Activated CD4-positive, alpha-beta T cell treated with anti-CD3 and anti-CD28 coated beads for 48 hours (primary cell): ENCODE measurements at places on chromosomes 16 and 17.

DNA sequence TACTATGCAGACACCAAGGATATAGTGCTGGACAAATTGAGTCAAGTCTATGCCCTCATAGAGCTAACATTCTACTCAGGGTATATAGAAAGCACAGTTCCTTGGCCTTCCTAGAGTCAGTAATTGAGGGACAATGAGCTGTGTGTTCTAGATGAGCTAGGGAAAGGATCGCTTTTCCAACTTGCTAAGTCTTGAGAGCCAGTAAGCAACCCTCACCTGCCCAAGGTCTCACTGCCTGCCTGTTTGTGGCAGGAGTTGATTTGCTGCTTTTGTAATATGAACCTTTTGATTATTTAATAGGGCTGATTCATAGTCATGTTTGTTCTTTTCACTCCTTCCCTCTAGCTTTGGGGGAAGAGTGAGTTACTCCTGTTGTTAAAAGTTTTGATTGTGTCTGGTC lies 6.5 kb downstream of the DDX42 start:
- DNase-seq = no peak

DNA sequence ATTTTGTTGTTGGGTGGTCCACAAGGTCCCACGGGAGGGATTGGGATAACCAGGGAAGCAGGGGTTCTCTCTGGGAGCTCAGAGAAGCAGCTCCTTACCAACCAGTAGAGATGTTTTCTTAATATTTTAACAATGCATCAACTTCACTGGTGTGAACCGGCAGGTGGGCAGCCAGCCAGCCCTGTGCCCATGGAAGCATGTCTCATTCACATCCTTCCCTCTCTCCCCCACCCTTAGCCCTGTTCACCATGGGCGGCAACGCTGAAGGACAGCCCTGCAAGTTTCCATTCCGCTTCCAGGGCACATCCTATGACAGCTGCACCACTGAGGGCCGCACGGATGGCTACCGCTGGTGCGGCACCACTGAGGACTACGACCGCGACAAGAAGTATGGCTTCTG lies 9.3 kb downstream of the MMP2 start:
- DNase-seq = no peak

DNA sequence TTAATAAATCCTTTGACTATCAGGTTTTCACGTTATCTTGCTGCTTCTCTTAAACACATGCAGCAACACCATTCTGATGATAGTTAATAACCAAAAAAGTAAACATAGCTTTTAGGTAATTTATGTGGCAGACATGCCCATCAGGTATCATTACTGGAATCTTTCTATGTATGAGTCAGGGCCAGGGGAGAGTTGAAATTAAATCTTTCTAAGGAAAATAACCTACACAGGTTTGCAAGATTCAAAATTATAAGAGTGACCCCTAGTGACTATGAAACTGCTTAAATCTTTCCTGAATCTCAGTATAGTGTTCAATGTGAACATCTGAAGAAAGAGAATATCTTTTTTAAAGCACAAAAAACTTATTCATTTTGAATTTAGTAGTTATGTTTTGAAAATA lies 666.6 kb downstream of the CDH11 start:
- DNase-seq = no peak

DNA sequence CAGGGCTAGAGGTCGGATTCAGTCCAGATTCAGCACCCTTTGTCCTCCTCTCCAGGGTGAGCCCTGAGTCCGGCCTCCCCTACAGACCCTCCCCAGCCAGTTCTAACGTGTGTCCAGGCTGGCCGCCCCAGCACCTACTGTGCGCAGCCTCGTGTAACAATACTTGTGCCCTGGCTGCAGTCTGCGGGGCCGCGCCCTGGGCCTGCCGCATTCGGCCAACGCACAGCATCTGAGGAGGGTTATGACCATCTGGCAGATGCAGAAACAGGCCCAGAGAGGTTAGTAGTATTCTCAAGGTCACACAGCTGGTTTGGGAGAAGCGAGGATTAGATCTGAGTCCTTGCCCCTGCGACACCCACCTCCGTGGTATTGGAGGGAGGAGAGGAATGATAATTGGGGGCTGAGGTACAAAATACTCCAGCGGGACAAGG lies 968 bp downstream of the RIPOR1 start:
- DNase-seq = no peak

- peak; percentile 52 for DNase-seq
Observed at GRCh38 chr17:4365628-4366326, 698 bp downstream of the UBE2G1 start.

GRCh38 chr16:11670171-11671131 lies 2.2 kb downstream of the SNN start:
- DNase-seq = peak; percentile 49
